Activated CD4-positive, alpha-beta T cell treated with anti-CD3 and anti-CD28 coated beads, Interleukin-2, amount 50 U/mL, for 48 hours (primary cell): ENCODE measurements at places on chromosomes 13 and 19.

GRCh38 chr13:98940325-98941001 is 37.4 kb downstream of the DOCK9 start:
- no peak for DNase-seq

DNA sequence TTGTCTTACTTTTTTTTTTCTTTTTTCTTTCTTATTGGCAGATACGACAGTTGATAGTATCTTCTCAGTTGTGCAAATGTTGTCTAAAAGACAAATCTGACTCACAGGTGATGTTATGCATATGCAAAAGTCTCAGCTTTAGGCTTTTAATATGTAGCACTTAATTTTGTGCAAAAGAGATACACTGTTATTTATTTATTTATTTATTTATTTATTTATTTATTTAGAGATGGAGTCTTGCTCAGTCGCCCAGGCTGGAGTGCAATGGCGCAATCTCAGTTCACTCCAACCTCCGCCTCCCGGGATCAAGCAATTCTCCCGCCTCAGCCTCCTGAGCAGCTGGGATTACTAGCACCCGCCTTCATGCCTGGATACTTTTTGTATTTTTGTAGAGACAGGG is 383.9 kb upstream of the PCDH9 start:
- DNase-seq, result no peak

DNA sequence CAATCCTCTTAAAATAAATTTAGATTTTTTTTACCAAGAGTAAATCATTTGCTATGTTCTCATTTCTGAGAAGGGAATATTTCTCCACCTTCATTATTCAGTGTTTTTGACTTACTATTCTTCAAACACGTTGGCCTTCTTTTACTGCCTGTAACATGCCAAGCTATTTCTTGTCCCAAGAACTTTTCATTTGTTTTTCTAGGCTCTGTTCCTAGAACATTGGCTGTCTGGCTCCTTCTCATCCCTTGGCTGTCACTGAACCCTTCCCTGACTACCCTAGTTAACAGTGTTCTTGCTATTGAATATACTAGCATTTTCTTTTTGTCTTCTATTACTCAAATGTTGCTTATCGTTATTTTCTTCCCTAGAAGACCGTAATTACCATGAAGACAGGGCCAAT is 248.1 kb downstream of the ITGBL1 start:
- no peak for DNase-seq

- DNase-seq, result no peak
Observed at GRCh38 chr13:22161871-22162270, 491.0 kb downstream of the FGF9 start.

GRCh38 chr19:33052352-33052972 is 12.2 kb downstream of the RHPN2 start:
- DNase-seq, result no peak

GRCh38 chr13:22232186-22232585 is 561.3 kb downstream of the FGF9 start:
- no peak for DNase-seq

GRCh38 chr13:93039131-93039530 is 187.5 kb upstream of the GPC6 start:
- no peak for DNase-seq

DNA sequence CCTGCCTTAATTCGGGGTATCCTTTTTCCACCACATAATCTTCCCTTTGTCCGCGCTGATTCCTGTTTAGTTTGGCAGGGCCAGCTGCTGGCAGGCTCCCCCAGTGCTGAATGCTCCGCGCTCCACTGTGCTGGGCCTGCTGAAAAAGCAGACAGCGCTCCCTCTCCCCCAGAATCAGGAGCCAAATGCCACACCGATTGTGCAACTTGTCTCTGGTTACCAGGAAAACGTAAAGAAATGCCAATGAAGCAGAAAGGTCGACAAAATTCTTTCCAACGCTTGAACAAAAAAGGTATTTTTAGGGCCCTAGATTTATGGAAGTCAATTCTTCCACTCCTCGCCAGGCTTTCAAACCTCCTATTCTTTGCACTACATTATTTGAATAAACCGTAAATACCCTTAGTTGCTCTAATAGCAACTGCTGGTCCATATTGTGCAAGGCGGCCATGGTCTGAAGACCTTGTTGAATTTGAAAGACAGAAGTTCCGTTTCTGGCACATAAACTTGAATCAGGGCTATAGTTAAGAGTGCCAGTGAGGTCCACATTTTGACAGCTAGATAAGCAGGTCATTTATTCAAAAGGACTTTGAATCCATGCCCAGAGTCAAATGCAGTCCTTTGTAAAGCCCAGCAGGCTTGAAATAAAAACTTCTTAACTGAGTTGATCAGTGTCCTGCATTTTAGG is 206.7 kb upstream of the RFC3 start:
- DNase-seq, result no peak

- peak; percentile 82 for DNase-seq
Observed at GRCh38 chr19:35153701-35154524, 622 bp upstream of the FXYD5 start.

GRCh38 chr13:113629866-113630265 is 28.1 kb downstream of the ATP4B start:
- no peak for DNase-seq

DNA sequence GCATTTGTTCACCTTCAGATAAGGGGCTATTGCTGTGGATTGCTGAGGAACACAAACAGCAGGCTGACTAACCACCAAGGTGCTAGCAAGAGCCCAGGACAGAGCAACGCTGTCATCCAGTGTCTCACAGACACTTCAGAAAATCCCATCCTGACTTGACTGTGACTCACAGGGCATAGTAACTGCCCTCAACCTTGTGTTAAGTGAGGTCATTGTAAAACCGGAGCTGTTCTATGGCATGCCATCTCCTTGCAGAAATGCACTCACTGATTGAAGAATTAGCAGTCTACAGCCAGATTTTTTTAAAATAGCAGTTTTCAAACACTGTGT is 51.1 kb downstream of the TNFRSF19 start:
- DNase-seq, result peak; percentile 2

- DNase-seq, result peak; percentile 49
Observed at GRCh38 chr19:57103573-57104277, 16.1 kb upstream of the USP29 start.

DNA sequence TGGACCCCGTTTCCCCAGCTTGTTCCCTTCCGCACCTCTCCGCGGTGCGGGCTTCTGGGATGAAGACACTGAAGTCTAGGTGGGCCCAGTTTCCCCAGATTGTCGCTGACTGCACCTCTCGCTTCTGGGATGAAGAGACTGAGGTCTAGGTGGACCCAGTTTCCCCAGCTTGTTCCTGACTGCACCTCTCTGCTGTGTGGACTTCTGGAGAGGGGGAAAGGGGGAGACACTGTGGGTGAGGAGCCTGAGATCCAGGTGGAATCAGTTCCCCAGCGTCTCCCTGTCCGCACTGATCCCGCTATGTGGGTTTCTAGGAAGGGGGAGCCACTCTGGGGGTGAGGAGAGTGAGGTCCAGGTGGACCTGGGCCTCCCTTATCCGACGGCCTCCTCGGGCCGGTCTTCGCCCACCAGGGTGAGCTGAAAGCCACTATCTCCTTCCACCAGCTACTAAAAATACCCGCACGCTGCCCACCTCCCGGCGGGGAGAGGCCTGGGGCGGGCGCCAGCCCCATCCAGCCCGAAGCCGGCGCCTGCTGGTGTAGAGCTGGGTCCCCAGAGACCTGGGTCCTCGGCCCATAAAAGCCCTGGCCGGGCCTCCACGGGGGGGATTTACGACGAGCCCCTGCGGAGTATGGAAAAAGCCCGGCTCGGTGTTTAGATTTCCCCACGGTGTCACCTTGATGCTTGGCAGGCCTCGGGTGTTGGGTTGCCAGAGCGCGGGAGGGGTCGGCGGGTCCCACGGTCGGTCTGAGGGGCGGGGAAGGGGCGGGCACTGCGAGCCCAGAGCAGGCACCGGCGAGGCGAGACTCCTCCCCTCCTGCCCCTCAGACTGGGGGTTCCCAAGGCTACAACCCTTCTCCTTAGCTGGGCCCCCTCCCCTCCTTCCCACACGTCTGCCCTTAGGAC is 10.6 kb downstream of the FUT6 start:
- DNase-seq, result peak; percentile 53

DNA sequence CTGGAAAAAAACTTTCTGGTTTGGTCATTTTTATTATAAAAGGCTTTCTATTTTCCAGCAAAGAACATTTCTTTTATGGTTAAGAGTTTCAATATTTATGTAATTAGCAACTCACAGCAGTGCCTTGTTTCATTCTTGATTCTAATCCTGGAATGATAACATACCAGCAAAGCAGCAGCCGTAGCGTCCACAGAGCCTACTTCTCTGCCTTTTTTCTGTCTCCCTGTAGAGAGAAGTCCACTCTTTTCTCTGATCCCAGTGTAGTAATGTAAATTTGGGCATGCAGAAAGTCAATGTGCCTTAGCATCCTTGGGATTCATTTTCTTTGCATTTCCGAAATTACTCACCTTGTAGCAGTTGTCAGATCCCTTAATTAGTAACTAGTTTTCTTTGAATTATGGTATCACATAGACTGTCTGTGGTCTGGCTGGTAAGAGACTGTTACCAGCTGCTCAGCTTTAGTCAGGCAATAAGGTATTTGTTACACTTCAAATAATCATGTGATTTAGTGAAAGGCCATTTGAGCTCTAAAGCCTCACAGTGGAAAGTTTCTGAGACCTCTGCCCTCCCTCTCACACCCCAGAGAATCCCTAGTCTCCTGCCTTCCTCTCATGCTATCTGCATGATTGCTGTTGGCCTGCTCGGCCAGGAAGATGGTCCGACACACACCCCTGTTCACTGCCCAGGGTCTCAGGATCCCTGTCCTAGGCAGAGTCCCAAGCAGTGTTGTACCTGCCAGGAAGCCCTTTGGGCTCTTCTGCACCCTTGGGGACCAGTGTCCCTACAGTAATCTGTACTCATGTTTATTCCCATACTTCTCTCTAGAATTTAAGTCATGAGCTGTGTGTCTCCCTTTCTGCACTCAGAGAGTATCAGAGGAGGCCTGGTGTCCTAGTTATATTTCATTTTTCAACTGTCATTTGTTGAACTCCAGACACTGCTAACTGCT is 86.3 kb downstream of the LRCH1 start:
- no peak for DNase-seq

DNA sequence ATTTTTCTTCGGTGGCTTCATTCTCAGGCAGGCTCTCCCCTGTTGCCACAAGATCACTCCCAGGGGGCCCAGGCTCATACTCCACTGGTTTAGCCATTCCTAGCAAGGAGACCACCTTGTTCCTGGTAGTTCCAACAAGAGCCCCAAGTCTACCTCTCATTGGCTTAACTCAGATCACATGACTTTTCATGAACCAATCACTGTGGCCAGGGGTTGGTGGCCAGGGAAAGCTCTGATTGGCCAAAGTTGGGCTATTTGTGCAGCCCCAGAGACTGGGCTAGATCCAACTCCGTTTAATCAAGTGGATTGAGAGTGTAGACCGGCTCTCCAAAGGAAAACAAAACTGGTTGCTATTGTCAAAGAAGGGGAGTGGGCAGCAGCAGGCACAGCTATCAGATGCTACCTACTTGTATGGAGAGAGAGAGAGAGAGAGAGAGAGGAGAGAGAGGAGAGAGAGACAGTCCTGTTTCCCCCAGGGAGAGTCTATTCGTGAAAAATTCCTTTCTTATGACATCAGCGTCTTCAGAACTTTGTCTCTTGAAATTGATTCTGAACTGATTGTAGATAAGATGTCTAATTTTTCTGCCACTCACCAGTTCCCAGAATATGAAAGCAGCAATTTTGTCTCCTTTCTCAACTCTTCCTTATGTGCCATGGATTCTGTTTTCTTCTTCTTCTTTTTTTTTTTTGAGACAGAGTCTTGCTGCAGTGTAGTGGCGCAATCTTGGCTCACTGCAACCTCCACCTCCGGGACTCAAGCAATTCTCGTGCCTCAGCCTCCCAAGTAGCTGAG is 5.9 kb downstream of the CEACAM19 start:
- DNase-seq, result no peak

- DNase-seq, result no peak
Observed at GRCh38 chr13:91119643-91120042, 227.8 kb upstream of the MIR17HG start.

DNA sequence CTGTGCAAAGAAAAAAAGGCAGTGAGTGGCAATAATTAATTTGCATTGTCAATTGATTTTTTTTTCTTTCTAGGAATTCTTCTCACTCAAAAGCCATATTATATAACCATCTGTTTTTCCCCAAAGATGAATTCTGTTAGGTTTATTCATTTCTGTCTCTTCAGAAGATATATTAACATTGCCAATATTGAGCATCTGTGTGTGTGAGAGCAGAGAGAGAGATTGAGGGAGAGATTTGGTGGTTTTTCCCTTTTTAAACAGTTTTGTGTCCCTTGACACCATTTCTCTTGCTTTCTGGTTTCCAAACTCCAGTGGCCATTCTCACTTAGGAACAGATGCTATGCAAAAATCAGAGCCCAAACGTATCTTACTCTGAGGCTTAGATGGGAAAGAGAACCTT is 112.5 kb downstream of the LACC1 start:
- no peak for DNase-seq

GRCh38 chr19:3033595-3034405 is 4.7 kb upstream of the TLE2 start:
- no peak for DNase-seq

DNA sequence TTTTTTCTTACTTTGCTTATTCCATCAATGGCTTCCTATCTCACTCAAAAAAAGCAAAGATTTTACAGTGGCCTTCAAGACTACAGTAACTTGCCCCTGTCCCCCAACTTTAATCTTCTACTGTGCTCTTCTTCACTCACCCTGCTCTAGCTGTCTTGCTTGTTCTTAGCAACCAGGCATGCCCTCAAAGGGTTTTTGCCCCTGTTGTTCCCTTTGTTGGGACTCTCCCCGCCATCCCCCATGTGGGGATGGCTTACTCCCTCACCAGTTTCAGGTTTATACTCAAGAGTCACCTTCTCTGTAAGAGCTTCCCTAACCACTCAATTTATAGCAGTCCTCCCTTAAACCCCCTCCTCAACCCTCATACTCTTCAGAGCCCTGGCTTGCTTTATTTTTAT is 5.4 kb downstream of the MTMR6 start:
- peak; percentile 26 for DNase-seq

DNA sequence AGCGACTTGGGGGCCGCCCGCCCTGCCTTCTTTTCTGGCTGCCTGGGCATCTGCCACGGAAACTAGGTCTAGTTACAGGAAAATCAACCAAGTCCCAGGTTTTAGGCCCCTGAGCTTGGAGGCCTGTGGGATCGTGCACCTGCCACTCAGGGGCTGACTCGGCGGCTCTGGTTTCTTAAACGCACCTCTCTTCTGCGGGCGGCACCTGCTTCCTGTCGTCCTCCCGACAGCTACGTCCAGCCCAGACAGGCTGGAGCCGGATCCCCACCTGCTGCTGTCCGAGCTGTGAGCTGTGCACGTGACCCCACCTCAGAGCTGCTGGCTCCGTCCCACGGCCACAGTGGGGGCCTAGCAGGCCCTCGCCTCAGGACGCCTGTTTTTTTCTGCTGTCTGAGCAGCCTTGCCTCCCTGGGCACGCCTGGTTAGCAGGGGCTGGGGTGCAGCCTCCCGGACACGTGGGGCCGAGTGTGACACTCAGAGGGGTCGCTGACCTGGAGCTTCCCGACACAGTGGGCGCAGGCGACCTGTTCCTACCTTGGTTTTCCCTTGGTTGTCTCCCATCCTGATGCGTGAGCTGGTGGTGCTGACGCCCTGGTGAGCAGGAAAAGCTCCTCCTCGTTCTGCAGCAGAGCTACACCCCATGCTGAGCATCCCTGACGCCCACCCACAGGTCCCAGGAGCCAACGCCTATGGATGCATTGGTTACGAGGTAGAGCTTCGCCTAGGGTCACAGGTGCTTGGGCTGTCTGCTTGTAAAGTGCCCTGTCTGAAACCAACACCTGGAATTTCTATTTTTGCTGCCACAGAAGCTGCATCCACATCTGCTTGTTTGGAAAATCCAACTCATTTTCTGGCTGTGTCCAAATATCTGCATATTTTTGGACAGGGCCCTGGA is 17.5 kb downstream of the TMEM255B start:
- DNase-seq, result no peak

GRCh38 chr13:20358022-20358421 is 125.9 kb upstream of the GJB6 start:
- DNase-seq, result no peak

GRCh38 chr19:2274931-2275535 is 6.9 kb downstream of the PEAK3 start:
- DNase-seq, result peak; percentile 57
